Neuronal stem cell (in vitro differentiated cells): ENCODE measurements at places on chromosomes 3 and 15.

DNA sequence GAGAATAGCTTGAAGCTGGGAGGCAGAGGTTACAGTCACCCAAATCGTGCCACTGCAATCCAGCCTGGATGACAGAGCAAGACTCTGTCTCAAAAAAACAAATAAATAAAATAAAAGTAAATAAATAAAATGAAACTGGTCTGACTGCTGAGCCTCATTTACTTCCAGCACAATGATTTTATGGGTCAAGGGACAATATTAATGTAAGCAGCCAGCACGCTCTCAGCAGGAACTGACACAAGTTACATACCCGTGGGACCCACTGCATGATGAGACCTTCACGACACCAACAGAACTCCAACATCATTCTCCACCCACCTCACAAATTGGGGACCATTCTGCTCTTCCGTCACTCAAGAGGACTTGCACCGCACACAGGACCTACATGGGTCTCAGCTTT, 230.3 kb downstream of the MAGI1 start:
- peaks cover 5% of the 10 kb centered on the region for H3K4me1 ChIP-seq
- H3K4me3 ChIP-seq: no peak overlapping the region
- no peak overlapping the region for H3K27ac ChIP-seq
- no peak for DNase-seq
- H3K36me3 ChIP-seq: no peaks in the 10 kb centered on the region

GRCh38 chr15:70853318-70853972, 512 bp downstream of the LARP6 start:
- peaks cover 18% of the 10 kb centered on the region for H3K36me3 ChIP-seq
- peak; percentile 39 for DNase-seq
- H3K27ac ChIP-seq: peak overlapping the region; percentile 21

GRCh38 chr15:39698444-39699390, 83.9 kb downstream of the FSIP1 start:
- no peaks in the 10 kb centered on the region for H3K36me3 ChIP-seq
- DNase-seq: no peak
- H3K27ac ChIP-seq: no peak overlapping the region

DNA sequence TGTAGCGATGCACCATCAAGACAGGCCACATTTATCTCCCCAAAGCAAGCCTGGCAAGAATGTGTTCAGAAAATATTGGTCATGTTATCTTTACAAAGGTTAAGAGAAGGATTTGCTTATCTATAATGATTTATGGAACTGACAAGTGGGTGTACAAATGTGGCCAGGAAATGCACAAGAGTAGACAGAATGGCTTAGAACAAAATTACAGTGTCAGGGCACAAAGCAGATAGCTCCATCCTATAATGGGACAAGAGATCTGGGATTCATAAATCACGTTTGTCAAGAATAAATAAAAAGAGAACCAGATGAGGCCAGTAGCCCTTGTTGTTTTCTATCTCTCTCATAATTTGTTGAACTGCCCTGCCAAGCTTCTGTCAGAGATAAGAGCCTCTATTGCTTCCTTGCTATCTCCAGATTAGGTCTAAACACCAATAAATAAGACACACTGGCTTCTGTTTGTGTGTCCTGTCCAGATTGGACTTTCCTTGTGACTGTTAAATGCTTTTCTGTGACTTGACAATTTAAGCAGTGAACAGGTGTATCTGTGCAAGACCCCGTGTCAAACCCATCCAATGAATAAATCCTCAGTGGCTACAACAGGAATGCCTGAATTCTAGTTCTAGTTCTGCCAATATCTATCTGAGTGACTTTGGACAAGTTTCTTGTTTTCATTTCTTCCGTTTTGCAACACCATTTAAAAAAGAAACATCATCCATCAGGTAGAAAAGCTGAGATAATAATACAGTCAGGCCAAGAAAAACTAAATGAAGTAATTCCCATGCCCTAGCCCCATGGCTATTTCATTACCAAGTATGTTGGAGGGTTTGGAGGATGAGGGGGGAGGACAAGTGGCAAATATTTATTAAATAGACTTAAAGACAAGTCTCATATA, 157.2 kb downstream of the DCLK3 start:
- H3K4me1 ChIP-seq: no peaks in the 10 kb centered on the region
- H3K27ac ChIP-seq: no peak overlapping the region
- H3K36me3 ChIP-seq: no peaks in the 10 kb centered on the region
- no peak for DNase-seq
- no peaks in the 10 kb centered on the region for H3K27me3 ChIP-seq

- no peaks in the 10 kb centered on the region for H3K36me3 ChIP-seq
- no peak overlapping the region for H3K4me3 ChIP-seq
- no peaks in the 10 kb centered on the region for H3K4me1 ChIP-seq
- no peak for DNase-seq
These were observed 19.1 kb downstream of the SLC6A20 start for GRCh38 chr3:45777111-45777745.

DNA sequence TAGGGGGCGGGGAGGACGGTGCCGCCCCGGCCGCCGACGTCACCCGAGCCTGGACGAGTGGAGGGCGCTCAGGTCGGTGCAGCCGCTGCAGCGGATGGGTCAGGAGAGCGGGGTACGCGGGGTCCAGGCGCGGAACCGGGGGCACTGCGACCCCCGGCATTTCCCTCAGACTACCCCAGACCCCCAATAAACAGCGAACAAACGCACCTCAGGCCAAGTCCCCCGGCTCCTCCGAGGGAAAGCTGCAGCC, 78.9 kb downstream of the IQSEC1 start:
- peaks cover 25% of the 10 kb centered on the region for H3K4me1 ChIP-seq
- no peak for DNase-seq
- no peak overlapping the region for H3K27ac ChIP-seq
- H3K4me3 ChIP-seq: peak overlapping the region; percentile 83
- H3K36me3 ChIP-seq: no peaks in the 10 kb centered on the region
- H3K27me3 ChIP-seq: no peaks in the 10 kb centered on the region

DNA sequence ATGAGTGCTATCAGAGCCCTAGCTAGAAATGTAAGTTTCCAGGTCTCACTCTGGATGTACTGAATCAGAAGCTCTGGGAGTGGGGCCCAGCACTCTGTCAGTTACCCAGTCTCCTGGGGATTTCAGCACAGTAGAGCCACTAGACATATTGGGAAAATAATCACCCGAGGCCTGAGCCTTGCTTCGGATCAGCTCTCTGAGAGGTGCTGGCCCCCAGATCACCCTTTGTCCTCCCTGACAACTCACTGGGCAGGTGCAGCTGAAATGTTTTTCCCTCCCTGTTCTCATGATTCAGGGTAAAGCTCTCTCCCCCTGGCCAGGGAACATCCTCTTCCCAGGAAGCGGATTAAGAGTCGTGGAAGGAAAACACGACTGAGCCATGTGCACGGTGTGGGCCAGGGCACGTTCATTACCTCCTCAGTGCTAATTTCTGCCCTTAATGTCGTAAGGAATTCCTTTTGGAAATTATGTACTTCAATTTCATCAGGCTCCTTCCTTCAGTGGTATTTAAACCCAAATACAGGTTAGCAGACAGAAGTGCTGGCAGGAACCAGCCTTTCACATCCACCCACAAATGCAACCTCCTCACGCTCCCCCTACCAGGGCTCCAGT, 296.7 kb upstream of the LYSMD4 start:
- H3K27ac ChIP-seq: no peak overlapping the region
- no peaks in the 10 kb centered on the region for H3K27me3 ChIP-seq

DNA sequence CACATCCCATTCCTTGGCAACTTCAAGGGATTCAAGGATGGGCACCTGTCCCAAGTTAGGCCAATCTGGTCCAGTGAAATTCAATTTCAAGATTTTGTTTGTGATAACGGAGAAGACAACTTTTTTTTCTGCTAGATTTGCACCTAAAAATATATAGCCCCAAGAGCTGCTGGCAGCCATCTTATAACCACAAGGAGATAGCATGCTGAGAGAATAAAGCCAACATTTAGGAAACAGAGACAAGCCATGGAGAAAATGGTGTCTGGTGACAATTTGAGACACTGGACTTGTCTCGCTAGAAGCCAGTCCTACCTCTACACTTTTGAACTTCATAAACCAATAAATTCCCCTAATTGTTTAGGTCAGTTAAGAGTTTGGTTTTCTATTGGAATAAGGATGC, 5.4 kb downstream of the PARL start:
- DNase-seq: no peak
- H3K27ac ChIP-seq: no peak overlapping the region
- H3K27me3 ChIP-seq: no peaks in the 10 kb centered on the region
- no peak overlapping the region for H3K4me3 ChIP-seq
- peaks cover 35% of the 10 kb centered on the region for H3K36me3 ChIP-seq
- H3K4me1 ChIP-seq: peaks cover 4% of the 10 kb centered on the region

- no peaks in the 10 kb centered on the region for H3K27me3 ChIP-seq
- no peak for DNase-seq
- H3K4me3 ChIP-seq: no peak overlapping the region
- H3K27ac ChIP-seq: no peak overlapping the region
- no peaks in the 10 kb centered on the region for H3K36me3 ChIP-seq
These were observed 302.2 kb downstream of the TUSC7 start for GRCh38 chr3:117011687-117012250.

GRCh38 chr3:155449613-155450267, 156.3 kb upstream of the STRIT1 start:
- H3K4me1 ChIP-seq: no peaks in the 10 kb centered on the region
- no peaks in the 10 kb centered on the region for H3K27me3 ChIP-seq
- H3K27ac ChIP-seq: no peak overlapping the region
- H3K36me3 ChIP-seq: no peaks in the 10 kb centered on the region
- DNase-seq: no peak

DNA sequence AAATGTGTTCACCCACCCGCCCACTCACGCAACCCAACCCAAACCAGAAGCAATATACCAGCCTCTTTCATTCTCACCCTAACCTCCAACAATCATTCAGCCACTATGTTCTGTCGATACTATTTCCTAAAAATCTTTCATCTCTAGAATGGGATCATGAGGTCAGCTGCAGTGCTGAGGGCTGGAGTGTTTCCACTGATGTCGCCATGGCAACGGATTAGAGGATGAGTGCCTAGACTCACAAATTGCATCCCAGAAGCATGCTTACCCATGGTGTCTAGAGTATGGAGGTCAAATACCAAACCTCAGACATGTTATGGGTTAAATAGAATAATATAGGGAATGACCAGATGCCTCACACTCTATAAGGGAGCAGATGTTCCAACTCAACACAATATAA, 138.5 kb downstream of the GABRB3 start:
- H3K4me3 ChIP-seq: no peak overlapping the region
- H3K27ac ChIP-seq: no peak overlapping the region
- peaks cover 7% of the 10 kb centered on the region for H3K4me1 ChIP-seq
- H3K36me3 ChIP-seq: no peaks in the 10 kb centered on the region
- no peaks in the 10 kb centered on the region for H3K27me3 ChIP-seq

- DNase-seq: no peak
- H3K4me3 ChIP-seq: no peak overlapping the region
- no peaks in the 10 kb centered on the region for H3K36me3 ChIP-seq
- no peaks in the 10 kb centered on the region for H3K27me3 ChIP-seq
- H3K4me1 ChIP-seq: no peaks in the 10 kb centered on the region
- no peak overlapping the region for H3K27ac ChIP-seq
These were observed 244.5 kb upstream of the KCNMB2 start for GRCh38 chr3:178291574-178292370.

DNA sequence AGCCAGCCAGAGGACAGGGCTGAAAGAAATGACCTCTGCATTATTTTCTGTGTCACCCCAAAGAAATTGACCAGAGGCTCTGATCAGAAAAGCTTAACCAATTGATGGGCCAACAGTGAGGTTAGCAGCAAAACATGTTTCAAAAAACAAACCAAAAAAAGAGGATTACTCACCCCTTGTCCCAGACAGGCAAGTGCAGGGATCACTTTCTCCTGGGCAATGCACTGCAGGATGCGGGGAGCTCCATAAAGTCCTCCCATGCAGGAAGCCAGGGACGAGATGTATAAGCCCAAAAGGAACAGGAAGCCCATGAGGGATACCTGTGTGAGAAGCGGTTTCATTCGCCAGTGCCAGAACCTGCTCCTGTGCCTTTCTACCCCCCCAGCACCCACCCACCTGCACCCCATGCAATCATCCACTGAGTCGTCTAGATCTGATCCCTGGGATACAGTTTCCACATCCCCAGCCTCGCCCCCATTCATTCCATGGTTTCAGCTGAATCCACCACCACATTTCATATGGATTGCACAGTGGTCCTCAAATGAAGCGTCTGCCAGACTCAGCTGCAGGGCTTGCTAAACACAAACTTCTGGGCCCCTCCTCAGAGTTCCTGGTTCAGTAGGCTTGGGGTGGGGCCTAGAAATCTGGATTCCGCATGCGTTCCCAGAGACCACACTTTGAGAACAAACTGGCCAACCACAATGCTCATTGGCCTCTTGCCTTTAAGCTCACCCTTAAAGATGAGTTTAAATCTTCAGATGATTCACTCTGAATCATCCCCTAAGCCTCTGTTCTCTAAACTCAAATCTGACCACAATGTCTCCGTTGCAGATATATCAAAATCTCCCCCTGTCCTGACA, 54.4 kb upstream of the HEG1 start:
- peaks cover 4% of the 10 kb centered on the region for H3K4me1 ChIP-seq
- no peaks in the 10 kb centered on the region for H3K27me3 ChIP-seq
- no peak overlapping the region for H3K4me3 ChIP-seq
- no peaks in the 10 kb centered on the region for H3K36me3 ChIP-seq
- no peak overlapping the region for H3K27ac ChIP-seq

DNA sequence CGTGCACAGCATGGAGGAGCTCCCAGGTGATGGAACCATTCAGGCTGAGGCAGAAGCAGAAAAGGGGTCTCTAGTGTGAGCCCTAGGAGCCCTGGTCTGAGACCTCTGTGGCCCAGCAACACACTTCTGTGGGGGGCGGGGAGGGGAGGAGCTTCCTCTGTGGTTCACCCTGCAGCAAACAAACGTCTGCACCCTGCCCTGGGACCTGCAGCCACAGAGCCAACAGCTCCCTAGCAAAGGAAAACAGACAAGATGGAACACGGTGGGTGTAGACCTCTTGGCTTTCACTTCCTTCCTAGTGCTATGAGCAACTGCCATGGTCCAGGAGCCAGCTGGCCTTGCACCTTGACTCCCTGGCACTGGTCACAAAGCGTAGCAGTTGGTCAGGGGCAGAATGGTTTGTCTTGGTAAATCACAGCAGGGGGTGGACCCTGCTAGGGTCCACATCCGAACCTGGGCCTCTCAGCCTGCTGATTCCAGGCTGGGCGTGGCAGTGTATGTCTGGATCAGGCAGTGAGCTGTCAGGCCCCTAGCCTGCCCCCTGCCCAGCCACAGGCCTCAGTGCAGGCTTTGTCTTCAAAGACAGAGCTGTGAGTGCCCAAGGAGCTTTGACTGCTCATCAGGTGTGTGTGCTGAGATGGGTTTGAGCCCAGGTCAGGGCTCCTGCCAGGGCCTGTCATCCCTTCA, 6.7 kb downstream of the AMIGO3 start:
- H3K36me3 ChIP-seq: peaks cover 23% of the 10 kb centered on the region
- no peak overlapping the region for H3K4me3 ChIP-seq
- no peak for DNase-seq
- H3K27me3 ChIP-seq: no peaks in the 10 kb centered on the region

DNA sequence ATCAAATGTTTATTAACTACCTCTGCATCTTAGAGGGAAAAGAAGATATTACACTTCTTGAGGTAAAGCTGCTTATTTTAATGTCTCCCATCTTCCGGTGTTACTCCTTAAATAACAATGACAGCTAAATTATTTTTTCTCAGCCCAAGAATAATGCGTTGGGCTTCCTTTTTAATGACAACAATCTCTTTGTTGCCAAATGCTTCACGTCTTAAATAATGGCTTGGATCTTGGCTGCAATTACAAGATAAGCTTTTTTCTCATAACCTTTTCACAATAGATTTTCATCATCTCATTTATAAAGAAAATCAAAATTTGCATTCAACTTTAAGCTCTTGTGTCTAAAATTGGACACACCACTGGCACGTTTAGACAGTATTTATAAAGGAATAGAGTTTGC, 89.2 kb upstream of the COL8A1 start:
- H3K4me3 ChIP-seq: no peak overlapping the region
- DNase-seq: no peak
- no peaks in the 10 kb centered on the region for H3K27me3 ChIP-seq
- H3K36me3 ChIP-seq: no peaks in the 10 kb centered on the region
- H3K27ac ChIP-seq: no peak overlapping the region
- no peaks in the 10 kb centered on the region for H3K4me1 ChIP-seq
